ENCODE measurements at places on chromosomes 3 and 15. TPM values are rescaled to one million over a fixed set of nuclear protein-coding genes. Genes with fewer than 3 reads are reported as not detected.

SKIC8 gene
- 56.7 TPM for total RNA-seq

FRMD5 gene
- 16.3 TPM for total RNA-seq

ANKDD1A gene
- 2.9 TPM for total RNA-seq

GOLGA6A gene
- total RNA-seq, result not detected

CEMIP gene
- total RNA-seq, result 249 TPM

GREM1 gene
- 181 TPM for total RNA-seq

CCR4 gene
- total RNA-seq, result not detected

LRRN1 gene
- 1.7 TPM for total RNA-seq

GOLGA8K gene
- total RNA-seq, result not detected

SMCO1 gene
- total RNA-seq, result not detected

AMIGO3 gene
- total RNA-seq, result 0.27 TPM

SAMD7 gene
- not detected for total RNA-seq

CASR gene
- not detected for total RNA-seq

ARRDC4 gene
- 6.2 TPM for total RNA-seq

SAMMSON gene
- not detected for total RNA-seq

AQR gene
- total RNA-seq, result 34.6 TPM

GOLGA6B gene
- total RNA-seq, result not detected

PRR20G gene
- not detected for total RNA-seq

C3orf20 gene
- not detected for total RNA-seq

ACAN gene
- total RNA-seq, result 3.3 TPM

VWA5B2 gene
- 0.72 TPM for total RNA-seq

ATP13A4 gene
- total RNA-seq, result not detected

INAFM2 gene
- 8.9 TPM for total RNA-seq

HERC2 gene
- 41.4 TPM for total RNA-seq

GXYLT2 gene
- total RNA-seq, result 47.8 TPM

IP6K2 gene
- total RNA-seq, result 44.3 TPM

EPHA3 gene
- total RNA-seq, result 0.98 TPM

C3orf80 gene
- total RNA-seq, result 1.8 TPM

CHL1 gene
- total RNA-seq, result 0.63 TPM

PAQR5 gene
- not detected for total RNA-seq

WDR48 gene
- total RNA-seq, result 30.1 TPM

INKA1 gene
- 4.4 TPM for total RNA-seq

C3orf85 gene
- total RNA-seq, result not detected

KCNH8 gene
- not detected for total RNA-seq

GRAMD2A gene
- 0.63 TPM for total RNA-seq

SELENOS gene
- total RNA-seq, result 52.7 TPM

Measured in fibroblast of the aortic adventitia (primary cell).